Hematopoietic multipotent progenitor cell (in vitro differentiated cells): ENCODE measurements at places on chromosomes 16 and 17. TPM values are rescaled to one million over a fixed set of nuclear protein-coding genes. Genes with fewer than 3 reads are reported as not detected.

DNA sequence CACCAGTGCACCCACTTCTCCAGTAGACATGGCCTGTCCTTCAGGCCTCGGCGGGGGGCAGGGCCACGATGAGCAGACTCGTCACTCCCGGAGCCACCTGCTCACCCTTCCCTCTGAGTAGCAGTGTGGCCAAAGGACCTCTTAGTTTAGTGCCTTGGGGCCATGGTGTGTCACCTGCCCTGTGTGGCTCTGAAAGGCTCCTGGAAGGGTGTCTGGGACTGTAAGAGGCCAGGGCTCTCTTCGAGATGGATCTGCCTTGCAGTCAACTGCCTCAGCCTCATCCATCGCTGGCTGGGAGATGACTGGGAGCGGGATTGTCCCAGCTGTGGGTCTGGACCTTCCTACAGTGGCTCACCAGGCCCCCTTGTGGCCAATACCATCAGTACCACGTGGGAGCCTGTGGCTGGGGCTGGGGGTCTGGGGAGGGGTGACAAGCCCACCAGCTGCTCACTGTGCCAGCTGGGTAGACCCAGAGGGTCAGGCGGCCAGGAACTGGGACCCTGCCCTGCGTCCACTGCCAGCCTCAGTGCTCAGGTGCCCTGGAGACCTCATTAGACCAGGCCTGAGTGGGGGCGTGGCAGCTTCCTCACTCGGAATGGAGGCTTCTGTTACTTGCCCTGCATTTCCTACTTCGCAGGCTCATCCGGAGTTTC, 133.4 kb downstream of the OR1D5 start:
- peak; percentile 28 for DNase-seq

DNA sequence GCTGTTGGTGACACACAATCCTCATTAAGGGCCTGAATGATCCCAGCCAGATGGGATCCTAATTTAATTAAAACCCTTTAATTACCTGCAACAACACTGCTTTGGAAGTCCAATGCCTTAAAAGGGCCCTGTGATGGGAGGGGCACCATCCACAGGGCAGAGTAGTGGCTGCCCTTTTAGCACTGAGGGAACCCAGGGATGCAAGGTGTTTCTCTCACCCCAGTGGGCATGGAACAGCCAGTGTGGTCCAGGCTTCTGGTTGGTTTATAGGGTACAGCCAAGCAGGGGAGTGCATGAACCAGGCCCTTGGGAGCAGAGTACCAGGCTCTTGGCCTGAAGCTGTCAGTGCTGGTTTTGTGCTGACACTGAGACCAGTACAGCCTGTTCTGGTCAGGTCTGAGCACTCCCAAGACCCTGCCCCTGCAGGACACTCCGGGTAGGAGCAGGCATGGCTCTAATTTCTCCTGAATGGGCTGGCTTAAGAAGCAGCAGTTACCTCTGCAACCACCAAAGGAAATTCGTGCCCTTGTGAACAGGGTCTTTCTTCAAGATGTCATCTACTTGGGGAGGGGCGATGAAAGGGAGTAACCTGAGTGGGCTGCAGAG, 9.9 kb downstream of the NXPH3 start:
- no peak for DNase-seq

DNA sequence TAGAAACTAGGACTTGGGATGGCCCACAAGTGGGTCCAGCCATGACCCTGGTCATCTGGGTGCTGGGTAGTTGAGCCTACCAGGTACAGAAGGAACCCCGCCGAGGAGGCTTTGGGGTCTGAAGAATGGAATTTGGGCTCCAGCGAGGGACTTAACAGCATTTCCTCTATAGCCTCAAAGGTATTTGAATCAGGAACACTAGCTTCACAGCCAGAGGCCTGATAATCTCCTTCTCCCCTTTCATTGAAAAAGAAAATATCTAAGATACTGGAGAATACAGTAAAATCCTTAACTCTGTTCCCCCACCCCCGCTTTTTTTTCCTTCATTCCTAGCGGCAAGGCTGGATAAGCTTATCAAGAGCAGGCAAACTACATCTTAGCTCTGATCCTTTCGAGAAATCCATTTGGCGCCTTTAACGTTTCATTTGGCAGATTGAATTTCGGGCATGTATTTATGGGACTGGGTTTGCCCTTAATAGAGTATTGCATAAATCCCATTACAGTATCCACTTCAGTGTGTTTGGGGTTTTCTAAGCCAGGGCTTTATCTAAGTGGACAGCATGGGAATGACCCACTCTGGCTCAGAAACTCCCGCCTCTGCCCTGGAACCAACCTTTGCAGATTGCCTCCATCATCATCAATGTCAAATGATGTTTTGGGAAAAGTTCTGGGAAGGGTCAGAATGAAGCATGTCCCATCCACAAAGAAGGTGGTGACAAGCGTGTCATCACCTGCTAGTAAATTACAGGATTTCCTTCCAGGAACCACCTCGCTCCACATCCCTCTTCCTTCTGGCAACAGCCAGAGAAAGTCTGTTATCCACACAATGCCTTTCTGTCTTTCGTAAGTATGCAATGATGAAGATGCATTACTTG, 36.9 kb downstream of the XYLT1 start:
- DNase-seq = no peak

DNA sequence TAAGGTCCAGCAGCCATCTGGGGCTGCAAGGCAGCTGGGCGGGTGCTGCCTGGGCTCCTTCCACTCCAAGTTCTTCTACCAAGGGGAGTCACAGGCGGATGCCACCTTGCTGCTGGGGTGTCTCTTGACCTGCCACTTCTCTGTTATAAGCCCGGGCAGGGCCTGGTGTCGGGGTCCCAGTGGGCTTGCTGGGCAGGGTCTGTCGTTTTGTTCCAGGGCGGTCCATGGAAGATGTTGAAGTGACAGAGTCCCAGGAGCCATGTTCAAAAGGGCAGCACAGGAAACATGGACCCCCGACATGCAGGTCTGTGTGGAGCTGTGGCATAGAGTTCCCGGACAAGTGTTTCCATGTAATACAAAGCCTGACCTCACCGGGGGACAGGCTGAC, 91.1 kb downstream of the TNFRSF13B start:
- no peak for DNase-seq

GRCh38 chr17:10772425-10773380, 31.2 kb downstream of the TMEM238L start:
- DNase-seq = no peak

GRCh38 chr16:85690469-85691064, 1.8 kb upstream of the GINS2 start:
- no peak for DNase-seq

DNA sequence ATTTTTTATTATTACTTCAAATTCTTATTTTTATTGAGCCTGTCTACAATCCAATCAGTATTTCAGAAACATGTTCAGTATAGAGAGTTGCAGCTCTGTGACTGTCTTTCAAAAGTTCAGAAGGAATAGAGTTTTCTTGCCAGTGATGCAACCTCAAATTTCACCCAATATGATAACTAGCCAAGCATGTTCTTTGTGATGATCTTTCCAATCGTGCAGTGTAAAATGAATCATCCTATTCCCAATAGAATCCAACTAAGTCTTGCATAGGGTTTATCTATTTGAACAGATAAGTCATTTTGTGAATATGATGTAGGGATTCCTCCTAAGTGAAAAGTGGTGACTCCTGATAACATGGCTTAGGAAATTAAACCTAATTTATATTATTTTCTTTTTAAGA, 937.8 kb downstream of the KCNJ2 start:
- DNase-seq = no peak

GRCh38 chr17:67246653-67247415, 1.8 kb upstream of the HELZ start:
- DNase-seq = peak; percentile 15

DNA sequence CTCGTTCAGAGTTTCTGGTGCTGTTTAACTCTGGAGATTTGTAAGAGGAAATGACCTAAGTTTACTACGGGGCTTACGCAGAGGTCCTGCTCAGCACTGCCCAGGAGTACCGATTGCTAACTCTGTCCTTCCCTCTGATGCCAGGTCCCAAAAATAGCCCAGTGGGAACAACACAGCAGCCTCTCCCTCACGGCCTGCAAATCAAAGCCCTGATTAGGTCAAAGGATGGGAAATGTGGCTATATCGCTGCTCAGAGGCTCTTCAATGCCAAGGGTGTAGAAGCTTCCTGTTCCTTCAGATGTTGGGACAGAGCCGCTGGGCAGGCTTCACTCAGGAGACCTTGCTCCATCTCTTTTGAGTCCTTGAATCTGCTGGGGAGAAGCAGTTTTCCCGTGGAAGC, 174.2 kb upstream of the KCNJ16 start:
- DNase-seq = no peak

DNA sequence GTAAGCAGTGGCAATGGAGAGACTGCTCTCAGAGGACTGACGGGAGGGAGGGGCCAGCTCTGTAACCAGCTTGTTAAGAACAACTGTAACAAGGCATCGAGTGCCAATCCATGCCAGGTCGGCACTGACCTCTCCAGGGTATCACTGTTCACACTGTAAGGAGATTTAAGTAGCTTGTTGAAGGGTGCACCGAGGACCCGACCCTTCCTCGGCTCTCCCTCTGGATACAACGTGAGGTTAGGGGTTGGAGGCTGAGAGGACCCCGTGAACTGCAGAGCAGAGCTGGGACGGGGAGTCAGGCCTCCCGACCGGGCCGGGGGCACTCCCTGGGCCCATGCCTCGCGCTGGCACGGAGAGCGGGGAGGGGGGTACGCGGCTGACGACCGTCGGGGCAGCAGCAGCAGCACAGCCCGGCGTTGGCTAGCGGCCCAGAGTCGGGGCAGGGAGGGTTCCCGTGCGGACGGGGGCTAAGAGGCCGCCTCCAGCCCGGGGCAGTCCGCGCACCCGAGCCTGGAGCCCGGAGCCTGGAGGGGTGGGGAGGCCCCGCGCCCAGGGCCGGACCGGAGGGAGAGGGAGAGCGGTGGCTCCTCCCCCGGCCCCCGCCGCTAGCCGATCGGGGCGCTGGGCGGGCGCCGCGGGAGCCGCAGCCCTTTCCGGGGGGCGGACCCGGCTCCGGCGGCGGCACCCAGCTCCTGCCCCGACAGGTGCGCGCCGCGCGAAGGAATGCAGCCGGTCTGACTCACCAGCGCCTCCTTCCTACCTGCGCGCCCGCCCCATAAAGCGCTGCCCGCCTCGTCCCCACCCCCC, at the start of gene ITGB4:
TSS of gene ITGB4 (plus strand) at position 804 of the 807 bp plus-strand sequence. CDS start 3,245 bp downstream, outside the sequence.
- DNase-seq = peak; percentile 33

DNA sequence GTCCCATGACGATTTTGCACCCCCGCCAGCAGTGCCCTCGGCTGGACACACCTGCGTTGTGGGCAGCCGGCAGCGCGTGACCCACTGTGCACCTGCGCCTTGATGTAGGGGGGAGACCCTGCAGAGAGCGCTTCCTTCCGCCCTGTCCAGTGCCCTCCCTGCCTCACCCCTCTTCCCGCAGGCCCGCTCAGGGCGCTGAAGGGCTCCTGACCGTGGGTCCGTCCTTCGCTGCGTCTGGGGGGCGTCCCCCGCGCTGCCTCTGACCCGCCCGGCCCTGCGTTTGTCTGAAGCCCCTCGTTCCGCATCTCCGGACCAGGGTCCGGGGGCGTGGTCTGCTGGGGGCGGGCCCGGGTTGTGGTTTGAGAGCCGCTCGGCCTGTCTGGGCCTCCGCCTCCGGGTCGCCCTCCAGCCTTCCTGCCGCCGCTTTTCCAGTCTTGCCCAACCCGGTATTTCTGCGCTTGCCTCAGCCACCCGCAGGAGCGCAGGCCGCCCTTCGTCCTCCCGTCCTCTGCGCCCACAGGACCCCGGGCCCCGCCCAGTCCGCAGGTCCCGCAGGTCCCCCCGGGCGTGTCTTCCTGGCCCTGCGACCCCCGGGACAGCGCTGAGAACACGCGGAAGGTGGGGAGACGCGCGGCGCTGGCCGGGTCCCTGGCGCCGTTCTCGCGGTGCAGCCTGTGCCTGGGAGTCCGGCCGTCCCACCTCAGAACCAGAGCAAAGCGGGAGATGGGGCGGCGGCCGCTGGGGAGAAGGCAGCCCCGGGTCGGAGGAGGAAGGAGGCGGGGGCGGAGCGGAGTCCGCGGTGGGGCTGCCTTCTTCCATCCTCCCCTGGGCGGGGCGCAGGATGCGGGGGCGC, 4.0 kb upstream of the IL17C start:
- DNase-seq = no peak

- DNase-seq = peak; percentile 14
These were observed 240.3 kb upstream of the TBX2 start for GRCh38 chr17:61159221-61159814.

GRCh38 chr17:67585077-67585602, 132.6 kb upstream of the NOL11 start:
- DNase-seq = no peak

GRCh38 chr17:63246344-63246743, 199.8 kb downstream of the CYB561 start:
- no peak for DNase-seq

GRCh38 chr16:88477631-88478519, 24.8 kb downstream of the ZFPM1 start:
- no peak for DNase-seq

- DNase-seq = peak; percentile 62
These were observed 17.6 kb downstream of the SRCIN1 start for GRCh38 chr17:38587947-38588787.

DNA sequence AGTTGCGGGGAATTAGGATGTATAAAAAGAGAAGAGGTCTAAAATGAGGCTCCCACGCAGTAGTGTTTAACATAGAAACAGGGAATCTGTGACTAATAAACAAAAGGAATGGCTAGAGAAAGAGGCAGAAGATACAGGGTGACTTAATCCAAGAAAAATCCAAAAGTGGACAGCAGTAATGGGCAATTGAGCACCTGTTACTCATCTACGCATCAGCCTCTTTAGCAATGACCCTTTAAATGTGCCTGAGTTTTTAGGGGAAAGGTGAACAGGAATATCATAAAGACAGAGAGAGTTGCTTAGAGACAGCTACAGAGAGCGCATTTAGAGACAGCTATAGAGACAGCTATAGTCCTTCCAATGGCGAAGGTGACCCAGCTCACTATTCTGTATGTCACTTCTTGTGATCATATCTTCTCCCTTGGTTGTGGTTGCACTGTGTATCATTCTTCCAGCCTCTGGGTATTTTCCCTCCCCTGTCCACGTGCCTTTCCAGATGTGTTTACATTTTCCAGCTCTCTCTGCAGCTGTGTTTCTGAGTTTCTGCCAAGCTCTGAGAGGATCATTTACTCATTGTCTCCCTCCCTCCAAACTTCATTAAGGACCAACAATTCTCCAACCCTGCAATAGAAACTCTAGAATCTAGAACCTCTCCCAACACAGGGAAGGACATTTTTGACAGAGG, 61.5 kb downstream of the MYOCD start:
- DNase-seq = no peak

- peak; percentile 96 for DNase-seq
These were observed 7.7 kb downstream of the CCL3L1 start for GRCh38 chr17:36188891-36189306.

ZACN gene
- total RNA-seq = not detected

STH gene
- not detected for total RNA-seq

ZNF205 gene
- total RNA-seq = 4.8 TPM

C16orf92 gene
- not detected for total RNA-seq

CASKIN1 gene
- total RNA-seq = under 0.01 TPM

IRX6 gene
- not detected for total RNA-seq

PIK3R6 gene
- 10.0 TPM for total RNA-seq

FTSJ3 gene
- 47.9 TPM for total RNA-seq

VPS35 gene
- 44.2 TPM for total RNA-seq

NLK gene
- 45.8 TPM for total RNA-seq

CEP295NL gene
- 1.6 TPM for total RNA-seq

MAZ gene
- total RNA-seq = 711 TPM

DBF4B gene
- 4.8 TPM for total RNA-seq
